Astrocyte of the cerebellum (primary cell): ENCODE measurements at places on chromosomes 1 and 21.

GRCh38 chr1:71940261-71940660 lies 342.1 kb downstream of the NEGR1 start:
- DNase-seq, result no peak

DNA sequence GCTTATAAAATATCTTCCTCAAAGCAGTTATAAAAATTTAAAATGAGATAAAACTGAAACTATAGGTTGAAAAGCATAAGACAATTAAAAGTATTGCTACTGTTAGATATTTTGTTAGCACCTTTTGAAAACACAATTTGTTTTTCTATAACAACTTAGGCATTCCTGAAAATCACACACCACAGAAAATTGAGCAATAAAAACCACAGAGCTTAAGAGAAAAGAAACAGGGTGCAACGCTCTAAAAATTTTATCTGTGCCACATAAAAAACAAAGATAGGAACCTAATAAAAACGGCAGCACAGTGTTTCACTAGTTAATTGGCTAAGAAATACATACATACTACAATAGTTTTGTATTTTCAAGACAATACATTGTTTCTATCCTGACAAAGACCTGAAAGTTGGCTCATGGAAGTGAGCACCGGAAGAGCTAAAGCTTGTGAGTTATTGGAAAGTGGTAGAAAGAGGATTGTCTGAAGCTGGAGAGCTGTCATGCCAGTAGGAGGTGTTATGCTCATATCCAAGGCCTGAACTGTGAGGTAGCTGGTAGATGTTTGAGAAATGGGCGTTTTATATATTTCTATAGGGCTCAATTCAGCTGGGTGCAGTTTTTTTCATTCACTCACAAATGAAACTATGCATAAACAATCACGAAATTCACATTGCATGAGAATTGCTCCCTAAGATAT lies 45.8 kb downstream of the RGS7 start:
- no peak for DNase-seq

GRCh38 chr1:59541891-59542290 lies 245.0 kb downstream of the FGGY start:
- no peak for DNase-seq

DNA sequence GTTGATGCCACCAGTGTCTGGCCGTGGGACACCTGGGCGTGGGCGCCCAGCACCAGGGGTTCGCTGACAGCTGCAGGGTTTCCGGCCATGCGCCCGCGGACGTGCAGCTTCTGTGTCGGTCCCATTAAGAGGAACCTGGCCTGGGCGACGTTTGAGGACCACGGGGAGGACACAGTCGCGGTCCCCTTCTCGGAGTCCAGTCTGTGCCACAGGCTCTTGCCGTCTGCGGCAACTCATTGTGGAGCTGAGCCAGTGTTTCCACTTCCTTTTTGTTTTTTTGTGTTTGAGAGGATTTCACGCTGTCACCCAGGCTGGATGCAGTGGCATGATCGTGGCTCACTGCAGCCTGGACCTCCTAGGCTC lies 1.6 kb upstream of the C1orf159 start:
- no peak for DNase-seq

- no peak for DNase-seq
These were observed 110.0 kb downstream of the GLUL start for GRCh38 chr1:182281541-182281940.

- no peak for DNase-seq
These were observed 3.8 kb downstream of the AGO1 start for GRCh38 chr1:35886577-35887431.

DNA sequence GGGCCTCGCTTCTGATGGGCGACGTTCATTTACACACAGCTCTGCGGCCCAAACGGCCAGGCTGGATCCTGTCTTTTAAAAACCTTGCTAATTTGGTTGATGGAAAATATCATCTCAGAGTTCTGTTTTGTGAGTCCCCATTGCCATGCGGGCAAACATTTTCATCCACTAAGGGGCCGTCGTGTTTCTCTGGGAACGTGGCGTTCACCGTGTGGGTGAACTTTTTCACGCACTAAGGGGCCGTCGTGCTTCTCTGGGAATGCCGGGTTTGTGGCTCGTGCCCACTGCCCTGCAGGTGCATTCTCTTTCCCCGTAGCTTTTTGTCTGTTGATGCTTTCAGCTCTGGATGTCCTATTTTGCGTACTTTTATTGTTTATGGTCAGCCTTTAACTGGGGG lies 6.8 kb downstream of the COL18A1 start:
- no peak for DNase-seq

- DNase-seq, result no peak
These were observed 617.3 kb downstream of the MATN1 start for GRCh38 chr1:30106125-30106524.

GRCh38 chr1:244897476-244898254 lies 33.3 kb upstream of the HNRNPU start:
- DNase-seq, result no peak

DNA sequence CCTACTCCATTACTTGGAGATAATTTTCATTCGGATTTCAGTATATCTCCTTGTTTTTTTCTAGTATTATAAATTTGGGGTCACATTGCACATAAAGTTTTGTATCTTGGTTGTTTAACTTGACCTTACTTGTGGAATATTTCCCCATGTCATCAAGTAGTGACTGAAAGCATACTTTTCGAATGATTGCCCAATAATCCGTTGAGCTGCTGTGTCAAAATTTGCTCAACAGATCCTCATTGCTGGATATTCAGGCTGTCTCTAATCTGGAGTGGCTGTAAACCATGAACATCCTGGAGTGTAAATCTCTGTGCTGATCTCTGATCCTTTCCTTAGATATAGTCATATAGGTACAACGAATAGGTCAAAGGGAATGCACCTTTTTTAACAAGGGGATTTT lies 4.9 kb downstream of the NIPAL3 start:
- no peak for DNase-seq

DNA sequence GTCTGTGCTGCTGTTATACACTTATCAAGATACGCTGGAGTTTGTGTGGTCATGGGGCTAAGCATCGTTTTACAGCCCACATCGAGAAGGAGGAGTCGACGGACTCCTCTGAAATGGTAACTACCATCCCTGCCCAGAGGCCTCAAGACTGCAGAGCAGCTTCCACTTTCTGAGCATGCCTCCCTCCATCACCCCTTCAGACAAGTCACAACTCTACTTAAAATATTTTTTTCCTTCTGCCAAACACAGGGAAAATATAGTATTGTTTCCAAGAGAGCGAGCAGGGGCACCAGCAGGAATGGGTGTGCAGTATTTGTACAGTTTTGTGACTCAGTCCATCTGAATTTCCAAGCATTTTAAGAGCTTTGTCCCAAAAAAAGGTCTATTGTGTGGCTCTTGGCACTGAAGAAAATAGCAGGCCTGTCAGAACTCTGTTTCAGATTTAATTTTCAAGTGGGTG lies 14.1 kb downstream of the EVA1C start:
- peak; percentile 47 for DNase-seq

DNA sequence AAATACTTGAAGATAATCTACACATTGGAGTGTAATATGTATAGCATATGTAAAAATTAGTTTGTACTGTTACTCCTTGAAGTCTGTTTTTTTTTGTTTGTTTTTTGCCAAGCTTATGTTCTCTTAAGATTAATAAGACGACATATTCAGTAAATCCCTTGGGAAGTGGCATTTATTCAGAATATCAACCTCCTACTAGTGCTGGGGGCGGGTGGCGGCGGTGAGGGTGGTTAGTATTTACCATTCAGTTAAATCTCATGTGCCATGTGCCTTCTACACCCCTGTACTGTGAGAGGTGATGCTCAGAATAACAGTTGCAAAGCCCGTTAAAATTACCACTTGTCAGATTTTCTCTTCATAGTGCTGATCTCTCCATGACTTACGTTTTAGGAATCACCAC lies 3.0 kb downstream of the BACH1 start:
- no peak for DNase-seq

DNA sequence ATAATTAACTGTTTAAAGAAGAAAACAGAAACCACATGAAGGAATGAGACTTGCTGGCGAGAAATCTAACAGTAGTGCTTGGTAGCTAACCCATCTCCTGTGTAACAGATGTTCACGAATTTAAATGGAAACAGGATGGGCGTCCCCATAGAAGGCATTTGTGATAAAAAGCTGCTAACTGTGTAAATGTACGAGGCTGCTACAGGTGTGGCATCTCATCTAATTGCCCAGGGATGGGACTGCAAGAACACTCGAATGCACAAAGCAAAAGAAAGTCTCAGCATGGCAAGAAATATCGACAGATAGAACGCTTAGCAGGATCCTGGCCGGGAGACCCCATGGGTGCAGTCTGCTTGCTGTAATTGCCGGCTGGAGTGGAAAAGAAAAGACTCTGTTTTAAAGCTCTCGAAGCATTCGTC lies 112.7 kb downstream of the RUNX1 start:
- DNase-seq, result no peak

DNA sequence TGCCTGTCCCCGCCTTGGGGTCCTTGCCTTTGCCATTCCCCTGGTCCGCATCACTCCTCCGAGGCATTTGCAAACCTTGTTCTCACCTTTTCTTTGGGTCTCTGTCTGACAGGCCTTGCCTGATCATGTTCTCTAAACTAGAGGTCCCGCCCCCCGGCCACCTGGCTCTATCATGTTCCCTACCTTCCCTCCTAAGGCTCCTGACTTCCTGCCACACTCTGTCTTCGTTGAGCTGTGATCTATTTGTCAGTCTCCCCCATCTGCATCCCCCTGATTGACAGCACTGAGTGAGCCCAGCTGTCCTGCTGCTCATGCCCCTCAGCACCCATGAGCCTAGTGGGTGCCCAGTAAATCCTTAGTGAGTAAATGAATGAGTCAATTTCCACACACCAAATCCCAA lies 22.8 kb downstream of the ERG start:
- DNase-seq, result no peak

GRCh38 chr1:56496821-56497772 lies 82.3 kb downstream of the PLPP3 start:
- no peak for DNase-seq

GRCh38 chr1:90712153-90712856 lies 4.8 kb downstream of the BARHL2 start:
- DNase-seq, result no peak

DNA sequence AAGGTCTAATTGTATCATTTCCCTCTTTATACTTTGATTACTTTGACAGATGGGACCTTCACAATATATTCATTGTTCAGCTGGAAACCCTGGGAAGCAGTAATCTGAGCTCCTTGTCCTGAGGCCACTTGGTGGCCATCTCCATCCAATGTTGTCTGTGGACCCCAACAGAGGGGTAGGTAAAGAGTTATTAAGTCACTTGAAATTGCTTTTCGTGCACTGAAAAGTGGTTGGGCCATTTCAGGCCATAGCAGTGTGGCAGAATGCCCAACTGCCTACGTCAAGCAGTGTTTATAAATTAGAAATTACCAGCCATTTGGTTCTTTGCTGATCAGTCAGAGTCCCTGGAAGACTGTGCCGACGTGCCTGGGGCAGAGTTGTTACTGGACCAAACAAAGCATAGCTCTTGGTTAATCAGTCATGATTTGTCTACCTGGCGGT lies 308.3 kb upstream of the USP25 start:
- DNase-seq, result no peak
